NCI-H2107 (cell line): ENCODE measurements at places on chromosomes 12 and 14.

DNA sequence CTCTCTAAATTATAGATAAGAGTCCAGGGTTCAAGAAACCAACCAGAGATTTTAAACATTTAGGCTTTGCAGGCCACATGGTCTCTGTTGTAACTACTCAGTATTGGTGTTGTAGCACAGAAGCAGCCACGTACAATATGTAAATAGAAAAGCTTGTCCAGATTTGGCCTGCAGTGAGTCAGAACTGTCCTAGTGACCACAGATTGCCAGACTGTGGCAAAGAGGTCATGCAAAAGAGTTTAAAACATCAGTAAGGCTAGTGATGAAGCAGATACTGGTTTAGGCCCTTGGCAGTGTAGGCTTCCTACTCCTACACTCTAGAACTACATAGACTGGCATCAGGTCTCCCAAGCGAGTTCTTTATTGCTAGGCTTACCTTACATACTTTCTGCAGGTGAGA lies 117.6 kb upstream of the GARIN6 start:
- DNase-seq, result no peak

- DNase-seq, result no peak
Observed at GRCh38 chr12:120879102-120879501, 25.1 kb downstream of the SPPL3 start.

GRCh38 chr12:57803319-57803893 lies 15.1 kb downstream of the AVIL start:
- no peak for DNase-seq

DNA sequence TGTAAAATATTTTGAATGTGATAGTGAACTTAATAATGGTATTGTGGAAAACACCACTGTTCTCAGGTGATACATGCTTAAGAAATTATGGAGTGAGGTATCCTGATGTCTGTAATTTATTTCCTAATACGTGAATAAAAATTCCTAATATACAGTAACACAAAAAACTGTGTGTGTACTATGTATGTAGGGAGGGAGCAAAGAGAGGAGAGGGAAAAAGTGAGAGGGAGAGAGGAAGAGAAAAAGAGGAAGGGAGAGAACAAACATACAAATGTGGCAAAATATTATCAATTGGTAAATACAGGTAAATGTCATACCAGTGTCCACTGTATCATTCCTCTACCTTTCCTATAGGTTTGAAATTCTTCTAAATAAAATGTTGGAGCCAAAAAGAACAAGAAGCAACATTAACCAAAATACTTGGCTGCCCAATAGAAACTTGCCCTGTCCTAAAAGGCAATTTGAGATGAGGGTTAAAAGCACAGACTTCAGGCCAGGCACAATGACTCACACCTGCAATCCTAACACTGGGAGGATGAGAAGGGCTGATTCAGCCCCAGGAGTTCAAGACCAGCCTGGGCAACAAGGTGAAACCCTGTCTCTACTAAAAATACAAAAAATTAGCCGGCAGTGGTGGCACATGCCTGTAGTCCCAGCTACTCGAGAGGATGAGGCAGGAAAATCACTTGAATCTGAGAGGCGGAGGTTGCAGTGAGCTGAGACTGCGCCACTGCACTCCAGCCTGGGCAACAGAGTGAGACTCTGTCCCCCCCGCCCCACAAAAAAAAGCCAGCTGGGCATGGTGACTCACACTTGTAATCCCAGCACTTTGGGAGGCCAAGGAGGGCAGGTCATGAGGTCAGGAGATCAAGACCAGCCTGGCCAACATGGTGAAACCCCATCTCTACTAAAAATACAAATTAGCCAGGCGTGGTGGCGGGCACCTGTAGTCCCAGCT lies 14.5 kb downstream of the R3HDM2 start:
- DNase-seq, result no peak

DNA sequence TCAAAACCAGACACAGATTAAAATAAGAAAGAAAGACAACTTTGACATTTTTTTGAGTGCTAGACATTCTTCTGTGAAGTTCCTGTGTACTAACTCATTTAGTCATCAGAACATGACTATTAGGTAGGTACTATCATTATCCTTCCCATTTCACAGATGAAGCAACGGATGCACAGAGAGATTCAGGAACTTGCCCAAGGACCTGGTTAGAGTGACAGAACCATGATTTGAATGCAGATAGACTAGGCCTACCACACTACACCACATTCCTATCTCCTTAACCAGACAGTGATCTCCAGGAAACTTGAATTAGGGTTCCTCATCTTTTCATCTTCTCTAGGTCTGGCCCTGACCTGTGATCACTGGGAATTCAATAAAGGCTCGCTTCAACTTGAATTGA lies 54.4 kb upstream of the MED13L start:
- no peak for DNase-seq

DNA sequence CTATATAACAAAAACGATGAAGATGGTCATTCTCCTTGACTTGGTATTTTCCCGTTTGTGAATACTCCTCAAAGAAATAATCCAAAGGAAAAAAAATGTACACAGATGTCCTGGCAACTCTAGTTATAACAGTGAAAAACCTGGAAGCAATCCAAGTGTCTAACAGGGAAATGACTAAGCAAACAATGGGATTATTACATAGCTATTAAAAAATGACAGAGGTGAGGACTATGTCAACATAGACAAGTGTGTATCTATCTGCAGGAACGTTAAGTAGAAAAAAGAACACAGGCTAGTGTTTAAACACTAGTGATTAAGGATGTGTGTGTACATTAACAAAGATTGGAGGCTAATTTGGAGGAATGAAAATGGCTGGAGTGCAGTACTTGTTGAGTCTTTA lies 5.9 kb upstream of the APOLD1 start:
- no peak for DNase-seq

- DNase-seq, result no peak
Observed at GRCh38 chr14:31297701-31298344, 90.2 kb upstream of the HECTD1 start.

DNA sequence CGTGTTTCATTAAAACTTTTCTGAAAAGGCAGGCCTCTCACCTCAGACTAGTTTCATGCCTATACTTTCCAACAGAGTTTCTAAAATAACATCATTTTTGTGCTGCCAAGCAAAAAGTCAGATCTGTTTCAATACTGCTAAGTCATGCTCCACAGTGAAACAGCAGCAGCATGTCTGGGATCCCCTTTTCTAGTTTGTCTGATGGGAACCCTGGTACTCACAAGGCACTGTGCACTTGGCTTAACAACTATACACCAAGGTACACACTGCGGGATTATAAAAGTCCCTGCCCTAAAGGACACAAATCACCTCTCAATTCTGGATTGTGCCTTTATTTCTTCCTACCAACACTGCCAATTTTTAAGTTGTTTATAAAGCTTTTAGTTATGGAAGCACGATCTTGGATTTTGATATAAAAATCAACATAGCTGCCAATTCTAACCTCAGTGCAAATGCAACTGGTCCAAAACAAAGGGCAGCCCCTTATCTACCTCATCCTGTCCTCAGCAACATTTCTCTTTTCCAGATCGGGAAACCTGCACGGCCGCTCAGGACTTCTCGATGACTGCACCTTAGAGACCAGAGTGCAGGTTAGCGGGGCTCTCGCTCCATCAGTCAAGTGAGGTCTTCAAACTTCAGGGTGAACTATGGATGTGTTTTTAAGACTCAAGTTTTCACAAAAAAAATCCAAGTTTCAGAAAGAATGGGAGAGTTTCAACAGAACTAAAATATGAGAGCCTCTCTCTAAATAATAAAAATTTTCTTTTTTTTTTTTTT lies 1.7 kb upstream of the EIF5 start:
- no peak for DNase-seq

DNA sequence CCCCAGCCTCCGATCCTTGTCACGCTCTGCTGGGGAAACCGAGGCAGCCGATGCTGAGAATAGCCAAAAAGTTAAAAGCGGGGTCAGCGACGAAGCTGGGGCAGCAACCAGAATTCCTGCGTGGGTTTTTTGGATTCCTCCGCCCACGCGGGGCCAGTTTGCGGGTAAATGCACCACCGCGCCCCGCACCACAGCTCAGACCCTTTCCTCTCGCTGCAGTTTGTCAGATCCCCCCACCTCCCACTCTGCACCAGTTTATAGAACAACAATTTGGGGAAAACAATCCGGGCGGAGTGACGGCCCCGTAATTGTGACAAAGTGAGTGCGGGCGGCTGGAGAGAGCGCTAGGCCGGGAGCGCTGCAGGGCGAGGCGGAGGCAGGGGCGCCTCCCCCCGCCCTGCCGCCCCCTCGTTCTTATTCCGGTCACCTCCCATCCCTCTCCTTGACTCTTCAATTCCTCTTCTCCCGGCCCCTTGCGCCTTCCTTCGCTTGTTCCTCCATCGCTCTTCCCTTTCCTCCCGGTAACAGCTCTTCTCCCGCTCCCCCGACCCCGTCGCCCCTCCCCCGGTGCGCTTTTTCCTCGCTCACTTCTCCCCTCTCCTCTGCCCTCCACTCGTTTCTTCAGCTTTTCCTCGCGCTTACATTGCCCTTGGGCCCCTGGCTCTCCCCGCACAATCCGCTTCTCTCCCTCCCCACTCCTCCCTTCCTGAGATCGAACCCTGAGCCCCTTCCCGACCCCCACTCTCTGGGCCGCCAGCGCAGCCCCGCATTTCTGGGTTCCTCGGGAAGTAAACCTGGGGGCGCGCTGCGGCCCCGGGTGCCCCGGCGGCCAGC lies 646 bp upstream of the DNAJC22 start:
- DNase-seq, result no peak

- DNase-seq, result no peak
Observed at GRCh38 chr12:70854881-70855568, 65.5 kb downstream of the PTPRR start.

- no peak for DNase-seq
Observed at GRCh38 chr12:25759752-25760151, 198.7 kb upstream of the RASSF8 start.

DNA sequence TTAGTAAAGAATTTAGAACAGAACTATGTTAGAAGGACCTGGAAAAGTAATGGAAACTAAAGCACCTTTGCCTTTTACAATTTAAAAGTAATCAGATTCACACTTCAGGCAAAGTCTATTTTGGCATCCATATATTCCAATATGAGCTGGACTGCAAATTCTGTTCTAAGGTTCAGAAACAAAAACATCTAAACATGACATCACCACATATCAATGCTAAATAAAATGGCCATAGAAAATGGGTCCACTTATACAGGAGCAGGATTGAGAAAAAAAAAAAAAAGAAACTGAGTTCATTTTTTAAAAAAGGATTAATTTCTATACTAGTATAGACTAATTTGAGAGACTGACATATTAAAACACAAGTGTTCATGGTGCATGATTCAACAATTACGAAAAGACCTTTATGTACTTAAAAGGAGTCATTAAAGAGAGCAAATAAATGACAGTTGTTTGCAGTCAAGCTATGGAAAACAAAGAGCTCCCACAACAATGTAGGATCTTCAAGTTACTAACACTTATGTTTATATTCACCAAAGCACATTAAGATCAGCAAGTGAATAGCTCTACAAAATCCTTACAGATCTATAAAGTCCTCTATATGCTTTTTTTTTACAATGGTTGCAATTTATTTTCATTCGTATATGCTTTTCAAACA lies 45.7 kb downstream of the DICER1 start:
- no peak for DNase-seq

DNA sequence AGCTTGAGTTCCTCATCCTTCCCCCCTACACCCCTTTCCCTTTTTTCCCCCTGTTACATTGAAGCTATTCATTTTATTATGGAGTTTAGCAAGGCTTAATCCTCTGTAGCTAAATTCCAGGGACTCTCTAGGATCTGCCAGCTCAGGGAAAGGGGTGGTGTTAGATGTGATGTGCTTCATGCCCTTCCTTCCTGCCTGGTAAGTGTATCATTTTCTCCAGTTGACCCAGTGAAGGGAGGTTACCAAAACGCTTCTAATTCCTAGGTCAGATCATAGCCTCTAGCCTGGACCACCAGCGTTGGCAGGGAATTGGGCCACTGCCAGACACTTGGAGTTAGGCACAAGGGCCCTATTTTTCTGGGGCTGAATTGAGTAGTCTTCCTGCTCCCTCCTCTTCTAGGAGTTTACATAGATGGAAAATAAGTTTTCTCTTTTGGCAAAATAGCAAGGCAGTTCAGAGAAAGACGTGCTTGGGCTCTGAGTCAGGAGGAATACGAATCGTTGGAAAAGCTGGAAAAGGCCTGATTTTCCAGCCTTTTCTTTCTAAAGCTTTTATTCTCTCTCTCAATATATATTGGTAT lies 88.3 kb downstream of the NPAS3 start:
- DNase-seq, result no peak

DNA sequence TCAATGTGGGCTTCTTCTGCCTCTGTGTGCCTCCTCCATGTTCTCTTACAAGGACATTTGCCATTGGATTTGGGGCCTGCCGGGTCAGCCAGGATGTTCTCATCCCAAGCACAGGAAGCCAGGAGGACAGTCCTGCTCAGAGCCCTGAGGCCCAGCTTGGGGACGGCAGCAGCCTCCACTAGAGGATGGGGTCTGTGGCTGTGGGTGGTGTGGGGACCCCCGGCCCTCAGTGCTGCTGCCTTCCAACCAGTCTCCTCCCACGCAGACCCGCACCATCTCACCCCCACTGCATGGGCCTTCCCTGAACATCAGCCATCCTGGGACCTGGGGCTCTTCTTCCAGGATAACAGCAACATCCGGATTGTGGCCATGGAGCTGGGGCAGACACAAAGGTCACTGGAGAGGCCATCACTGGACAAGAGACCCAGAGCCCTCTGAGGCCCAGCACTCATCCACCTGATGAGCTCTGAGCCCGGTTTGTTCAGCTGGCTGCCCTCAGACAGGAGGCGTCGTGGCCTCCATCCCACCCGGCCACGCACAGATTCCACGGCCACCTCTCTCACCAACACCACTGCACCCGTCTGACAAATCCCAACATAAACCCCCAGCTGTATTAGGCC lies 56.5 kb upstream of the C14orf180 start:
- DNase-seq, result no peak
